ENCODE measurements at places on chromosomes 3 and 15.

DNA sequence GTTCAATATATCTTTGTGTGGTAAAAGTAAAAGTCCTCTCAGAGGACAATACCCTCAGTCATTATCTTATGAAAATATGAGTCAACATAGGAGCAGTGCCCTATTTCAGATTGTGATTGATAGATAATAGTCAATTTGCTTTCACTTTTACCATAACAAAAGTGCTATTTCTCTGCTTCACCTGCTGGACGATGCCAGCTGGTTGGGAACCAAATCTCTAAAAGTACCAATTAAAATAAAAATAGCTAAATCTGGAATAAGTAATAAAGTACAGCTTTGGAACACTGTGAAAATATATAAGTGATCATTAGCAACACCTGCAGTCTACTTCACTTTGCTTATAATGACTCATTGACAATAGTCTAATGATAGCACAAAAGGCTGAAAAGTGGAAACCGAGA, 390.3 kb upstream of the AGTR1 start:
- no peak for DNase-seq

DNA sequence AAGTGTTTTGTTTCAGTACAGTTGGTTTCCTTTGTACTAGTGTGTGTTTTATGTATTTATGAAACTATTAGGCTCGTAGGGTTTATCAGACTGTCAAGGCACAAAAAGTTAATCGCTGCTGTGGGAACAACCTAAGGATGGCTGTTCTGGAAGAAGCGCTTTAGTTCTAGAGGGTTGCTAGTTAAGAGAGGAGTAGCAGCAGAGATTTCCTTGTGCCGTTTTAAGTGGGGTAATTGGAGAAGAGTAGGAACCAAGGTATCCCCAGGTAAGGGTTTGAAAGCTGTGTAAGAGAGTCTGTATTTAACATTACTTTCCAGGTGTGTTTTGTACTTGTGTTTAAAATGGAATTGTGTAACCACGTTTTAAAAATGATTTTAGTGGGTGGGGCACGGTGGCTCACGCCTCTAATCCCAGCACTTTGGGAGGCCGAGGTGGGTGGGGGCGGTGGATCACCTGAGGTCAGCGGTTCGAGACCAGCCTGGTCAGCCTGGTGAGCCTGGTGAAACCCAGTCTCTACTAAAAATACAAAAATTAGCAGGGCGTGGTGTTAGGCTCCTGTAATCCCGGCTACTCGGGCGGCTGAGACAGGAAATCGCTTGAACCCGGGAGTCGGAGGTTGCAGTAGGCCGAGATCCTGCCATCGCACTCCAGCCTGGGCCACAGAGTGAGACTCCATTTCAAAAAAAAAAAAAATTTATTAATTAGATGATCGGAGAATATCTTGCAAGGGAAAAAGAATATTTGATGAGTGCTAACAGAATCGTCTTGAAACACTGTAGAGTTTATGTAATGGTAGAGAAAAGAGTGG, 2.6 kb downstream of the MORF4L1 start:
- no peak for DNase-seq

DNA sequence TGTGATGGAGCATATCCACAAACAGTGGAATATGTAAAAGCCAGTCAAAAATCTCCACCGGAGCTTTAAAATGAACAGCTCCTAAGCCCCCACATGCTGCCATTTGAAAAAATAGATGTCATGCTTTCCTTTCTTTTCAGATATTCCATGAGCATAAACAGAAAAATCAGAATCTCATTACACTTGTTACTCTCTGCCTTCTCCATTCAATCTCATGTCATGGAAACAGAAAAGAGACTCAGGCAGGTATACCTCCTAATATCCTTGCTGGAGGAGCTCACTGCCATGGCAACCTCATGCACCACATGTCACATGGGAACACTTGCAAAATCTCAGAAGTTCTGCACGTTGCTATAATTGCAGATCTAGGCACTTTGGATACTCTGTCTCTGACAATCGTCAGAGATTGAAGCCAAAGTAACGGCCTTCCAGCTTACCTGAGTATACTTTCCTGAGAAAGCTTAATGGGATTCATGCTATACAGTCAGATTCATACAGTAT, 317.0 kb upstream of the ADAMTS9 start:
- DNase-seq: no peak

- no peak for DNase-seq
Measured at GRCh38 chr3:194064380-194065332, 71.3 kb upstream of the HES1 start.

GRCh38 chr3:134132961-134133360, 103.2 kb upstream of the SLCO2A1 start:
- DNase-seq: no peak

DNA sequence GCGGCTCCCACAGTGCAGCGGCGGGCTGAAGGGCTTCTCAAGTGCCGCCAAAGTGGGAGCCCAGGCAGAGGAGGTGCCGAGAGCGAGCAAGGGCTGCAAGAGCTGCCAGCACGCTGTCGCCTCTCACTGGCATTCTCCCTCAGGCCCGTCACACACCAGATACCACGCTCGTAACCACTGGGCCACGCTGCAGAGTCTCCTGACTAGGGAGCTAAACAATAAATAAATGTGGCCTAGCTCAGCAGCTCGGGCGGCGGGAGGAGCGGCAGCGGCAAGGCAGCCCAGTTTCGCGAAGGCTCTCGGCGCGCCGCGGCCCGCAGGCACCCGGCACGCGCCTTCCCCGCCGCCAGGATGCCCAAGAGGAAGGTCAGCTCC, 55.9 kb upstream of the FAM174B start:
- DNase-seq: no peak

Data from kidney epithelial cell (primary cell).